ENCODE measurements at places on chromosomes 4 and X. TPM values are rescaled to one million over a fixed set of nuclear protein-coding genes. Genes with fewer than 3 reads are reported as not detected.

GRCh38 chrX:17592117-17592516, 145.2 kb upstream of the SCML1 start:
- DNase-seq, result no peak

DNA sequence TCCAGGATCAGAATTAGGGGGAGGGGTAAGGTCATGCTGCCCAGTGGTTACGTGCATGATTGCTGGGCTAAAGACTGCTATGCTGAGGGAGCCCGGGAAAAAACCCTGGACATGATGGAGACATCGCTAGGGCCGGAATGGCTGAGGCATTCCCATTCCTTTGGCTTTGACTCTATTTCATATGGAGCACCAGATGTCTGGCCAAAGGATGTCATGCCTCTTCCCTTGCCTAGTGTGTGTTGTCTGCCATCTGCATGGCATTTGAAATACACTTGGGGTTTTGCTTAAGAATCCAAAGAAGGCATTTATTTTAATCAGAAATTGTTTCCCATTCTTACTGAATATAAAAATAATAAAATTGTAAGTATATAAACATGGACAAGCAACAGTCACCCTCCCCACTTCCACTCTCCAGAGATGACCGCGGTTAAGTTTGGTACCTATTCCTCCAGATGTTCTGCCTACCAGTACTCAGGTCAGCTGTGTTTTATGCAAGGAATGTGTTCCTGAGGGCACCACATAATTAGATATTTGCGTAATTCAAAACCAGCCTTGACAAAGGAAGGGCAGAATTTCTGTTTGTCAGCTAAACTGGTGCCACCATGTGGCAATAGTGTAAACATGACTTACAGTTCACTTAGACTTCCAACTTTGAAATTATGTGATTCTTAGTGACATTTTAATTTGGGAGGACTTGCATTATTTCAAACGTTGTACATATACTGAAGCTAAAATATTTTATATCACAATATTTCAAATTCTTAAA, 105.9 kb downstream of the CT47B1 start:
- DNase-seq, result no peak

DNA sequence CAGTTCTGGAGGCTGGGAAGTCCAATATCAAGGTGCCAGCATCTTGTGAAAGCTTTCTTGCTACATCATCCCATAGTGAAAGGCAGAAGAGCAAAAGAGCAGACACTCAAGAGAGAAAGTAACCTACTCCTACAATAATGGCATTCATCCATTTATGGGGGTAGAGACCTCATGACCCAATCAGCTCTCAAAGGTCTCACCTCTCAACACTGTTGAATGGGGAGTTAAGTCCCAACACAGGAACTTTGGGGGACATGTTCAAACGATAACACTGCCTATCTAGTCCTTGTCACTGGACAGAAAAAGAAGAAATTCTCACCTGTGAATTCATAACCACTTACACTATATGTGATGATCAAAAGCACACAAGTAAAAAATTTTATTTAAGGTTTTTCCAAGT, 6.6 kb upstream of the NFKB1 start:
- no peak for DNase-seq

GRCh38 chr4:153374442-153374841, 30.0 kb downstream of the MND1 start:
- DNase-seq, result no peak

Gene TEX13B
- total RNA-seq, result not detected

Gene RPS6KA6
- total RNA-seq, result 0.32 TPM

Measured in Right ventricle myocardium inferior (tissue), 1 donor.